ENCODE measurements at places on chromosomes 11 and 22.

DNA sequence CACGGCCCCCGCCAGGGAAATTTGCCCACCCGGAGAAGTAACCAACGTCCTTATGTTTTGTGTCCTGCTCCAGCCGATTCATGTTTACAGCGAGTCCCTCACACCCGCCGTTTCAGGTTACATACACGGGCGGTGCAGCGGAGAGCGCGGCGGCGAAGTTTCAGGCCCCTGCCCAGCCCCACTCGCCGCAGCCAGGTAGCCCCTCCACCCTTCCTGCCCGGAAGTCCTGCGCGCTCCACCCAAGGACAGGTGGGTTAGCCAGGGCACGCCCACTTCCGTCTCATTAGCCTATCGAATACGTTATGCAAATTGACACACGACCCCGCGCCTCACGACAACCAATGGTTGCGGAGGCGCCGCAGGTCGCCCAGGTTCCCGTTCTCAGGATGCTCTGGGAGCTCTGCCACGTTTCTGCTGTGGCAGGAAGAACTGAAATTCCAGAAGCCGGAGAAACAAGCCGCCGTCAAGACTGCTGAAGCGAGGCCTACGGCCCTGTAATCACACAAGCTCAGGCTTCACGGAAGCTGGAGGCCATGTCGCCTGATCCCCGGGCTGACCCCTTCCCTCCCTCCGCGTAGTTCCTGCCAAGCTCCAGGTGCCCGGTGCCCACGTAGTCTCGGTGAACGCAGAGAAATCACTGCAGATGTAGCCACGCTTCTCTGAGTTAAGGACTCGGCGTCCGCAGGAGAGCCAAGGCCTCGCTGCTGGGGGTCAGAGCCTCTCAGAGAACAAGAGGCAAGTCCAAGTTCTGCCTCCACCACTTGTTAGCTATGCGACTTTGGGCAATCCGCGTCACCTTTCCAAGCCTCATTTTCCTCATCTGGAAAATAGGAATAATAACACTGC lies 22.4 kb upstream of the MYH9 start:
- no peak for DNase-seq

DNA sequence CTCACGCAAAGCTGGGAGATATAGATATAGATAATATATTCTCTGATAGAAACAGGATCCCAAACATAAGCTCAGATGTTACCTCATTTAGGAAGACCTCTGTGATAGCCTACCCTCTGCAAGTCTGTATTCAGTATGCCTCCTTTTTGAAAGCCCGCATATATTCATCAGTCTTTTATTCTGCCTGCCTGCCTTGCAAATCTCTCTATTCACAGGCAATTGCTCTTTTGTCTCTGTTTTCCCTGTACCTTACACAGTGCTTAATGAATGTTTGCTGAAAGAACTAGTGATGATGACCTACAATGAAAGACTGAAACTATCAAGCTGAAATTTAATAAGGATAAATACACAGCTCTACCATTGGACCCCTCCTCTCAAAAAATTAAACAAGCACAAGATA lies 18.4 kb downstream of the DEUP1 start:
- no peak for DNase-seq

GRCh38 chr11:44017443-44018126 lies 30.2 kb upstream of the ACCSL start:
- DNase-seq: no peak

- DNase-seq: no peak
These were observed 85.0 kb downstream of the CD44 start for GRCh38 chr11:35223991-35224390.

DNA sequence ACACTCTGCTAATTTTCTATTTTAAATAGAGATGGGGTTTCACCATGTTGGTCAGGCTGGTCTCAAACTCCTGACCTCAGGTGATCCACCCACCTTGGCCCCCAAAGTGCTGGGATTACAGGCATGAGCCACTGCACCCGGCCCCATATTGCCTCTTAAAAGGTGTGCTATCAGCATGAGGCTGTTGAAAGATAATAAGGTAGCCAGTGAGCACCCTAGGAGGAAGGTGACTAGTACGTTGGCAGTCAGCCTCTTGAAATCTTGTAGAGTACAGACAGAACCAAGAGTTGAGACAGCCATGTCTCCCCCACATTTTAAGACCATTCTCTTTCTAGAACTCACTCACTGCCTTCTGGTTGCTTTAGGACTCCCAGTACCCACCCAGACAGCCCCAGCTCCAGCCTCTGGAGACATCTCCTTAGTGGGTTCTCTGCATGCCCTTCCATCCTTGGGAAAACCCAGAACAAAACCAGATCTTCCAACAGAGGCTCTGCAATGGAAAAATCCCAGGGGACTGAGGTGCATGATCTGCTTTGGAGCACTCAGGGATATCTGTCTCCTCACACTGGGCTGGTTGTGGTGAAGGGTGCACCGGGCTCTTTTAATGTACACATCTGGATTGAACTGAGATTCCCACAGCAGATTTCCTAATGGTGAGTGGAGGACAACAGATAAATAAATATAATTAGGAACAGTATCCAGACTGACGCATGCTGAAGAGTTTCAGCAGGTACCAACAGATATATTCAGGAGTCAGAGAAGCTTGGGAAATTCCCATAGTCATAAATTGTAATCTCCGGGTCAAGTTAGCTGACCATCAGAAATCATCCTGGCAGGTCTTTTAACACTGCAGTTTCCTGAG lies 49.4 kb downstream of the LRRC74B start:
- no peak for DNase-seq

DNA sequence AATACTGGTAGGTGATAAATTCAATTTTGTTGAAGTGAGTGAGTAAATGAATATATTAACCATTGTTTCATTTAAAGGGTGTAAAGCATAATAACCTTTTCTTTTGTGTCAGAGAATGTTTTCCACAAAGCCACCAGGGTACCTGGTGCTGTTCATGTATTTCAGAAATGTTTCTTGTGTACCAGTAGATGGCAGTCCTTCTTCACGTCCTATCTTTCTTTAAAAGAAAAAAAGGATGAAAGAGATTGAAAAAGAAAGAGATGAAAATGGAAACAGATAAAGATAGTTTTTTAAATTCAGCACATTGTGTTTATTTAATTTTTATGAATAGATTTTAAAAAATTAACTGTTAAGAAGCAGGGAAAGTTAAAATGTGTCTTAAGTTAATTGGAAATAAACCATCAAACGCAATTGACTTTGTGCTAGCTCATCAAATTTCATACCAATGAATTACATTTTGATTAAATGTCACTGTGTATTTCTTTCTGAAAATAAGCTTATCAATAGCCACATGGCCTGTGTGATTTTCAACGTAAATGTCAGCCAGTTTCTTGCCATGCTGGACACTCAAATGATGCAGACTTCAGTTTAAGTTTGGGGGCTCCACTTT lies 65.5 kb upstream of the CHORDC1 start:
- no peak for DNase-seq

- DNase-seq: no peak
These were observed 54.2 kb downstream of the GRAMD4 start for GRCh38 chr22:46674367-46674781.

DNA sequence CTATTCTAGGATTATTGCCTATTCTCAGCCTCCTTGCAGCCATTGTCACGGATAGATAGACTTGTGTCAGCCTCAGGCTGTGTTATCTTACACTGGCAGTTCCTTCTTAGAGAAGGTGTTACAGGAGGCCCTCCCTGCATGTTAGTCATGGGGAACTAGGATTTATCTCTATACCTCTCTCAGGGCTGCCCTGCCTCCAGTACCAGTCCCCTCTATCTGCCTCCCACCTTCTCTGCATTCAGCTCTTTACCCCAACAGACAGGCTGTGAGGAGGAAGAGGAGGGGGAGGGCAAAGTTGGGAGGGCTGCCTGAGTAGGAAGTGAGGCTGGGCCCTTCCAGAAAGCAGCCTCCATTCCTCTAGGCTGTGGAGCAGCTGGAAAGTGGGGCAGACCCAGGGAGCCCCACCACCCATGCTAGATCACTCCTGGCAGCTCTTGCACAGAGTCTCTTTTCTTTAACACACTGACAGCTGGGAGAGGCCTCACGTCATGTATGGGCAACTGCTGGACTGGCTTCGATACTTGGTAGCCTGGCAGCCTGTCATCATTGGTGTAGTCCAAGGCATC lies 2.9 kb upstream of the IL18BP start:
- DNase-seq: no peak

DNA sequence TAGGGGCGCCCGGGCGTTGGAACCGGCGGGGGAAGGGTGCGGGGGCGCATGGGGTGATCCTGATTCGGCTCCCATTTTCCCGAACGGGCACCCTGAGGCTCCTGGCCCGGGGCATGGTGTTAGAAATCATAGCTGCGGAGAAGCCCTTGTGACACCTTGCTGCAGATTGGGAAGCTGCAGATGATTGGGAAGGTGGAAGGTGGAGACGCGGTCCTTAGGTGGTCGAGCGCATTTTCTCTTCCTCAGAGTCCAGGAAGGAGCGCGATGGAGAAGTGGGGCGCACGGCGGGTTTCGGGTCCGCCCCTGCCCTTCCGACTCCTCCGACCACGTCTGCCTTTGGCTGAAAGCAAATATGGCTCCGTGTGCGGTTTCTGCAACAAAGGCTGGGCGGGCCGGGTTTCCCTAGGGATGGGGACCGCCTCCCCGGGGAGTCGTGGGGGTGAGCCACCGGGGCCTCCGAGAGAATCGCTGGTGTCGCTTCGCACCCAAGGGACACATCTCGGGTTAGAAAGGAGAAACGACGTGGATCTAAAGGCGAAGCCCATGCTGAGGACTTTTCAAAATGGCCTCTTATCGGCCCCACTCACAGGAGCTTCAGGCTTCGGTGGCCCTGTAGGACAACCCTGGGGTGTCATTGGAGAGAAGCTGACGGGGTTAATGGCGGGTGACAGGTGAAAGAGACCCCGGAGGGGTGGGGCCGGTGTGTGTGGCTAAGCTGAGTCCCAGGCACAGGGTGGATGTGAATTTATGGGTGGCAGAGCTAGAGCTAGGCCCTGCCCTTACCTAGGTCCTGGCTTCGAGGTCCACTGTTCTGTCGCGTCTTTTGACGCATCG lies 707 bp upstream of the FTH1 start:
- DNase-seq: no peak

- no peak for DNase-seq
These were observed 44.5 kb downstream of the ME3 start for GRCh38 chr11:86627776-86628455.

- no peak for DNase-seq
These were observed 49.7 kb downstream of the RPL27A start for GRCh38 chr11:8732324-8732670.

DNA sequence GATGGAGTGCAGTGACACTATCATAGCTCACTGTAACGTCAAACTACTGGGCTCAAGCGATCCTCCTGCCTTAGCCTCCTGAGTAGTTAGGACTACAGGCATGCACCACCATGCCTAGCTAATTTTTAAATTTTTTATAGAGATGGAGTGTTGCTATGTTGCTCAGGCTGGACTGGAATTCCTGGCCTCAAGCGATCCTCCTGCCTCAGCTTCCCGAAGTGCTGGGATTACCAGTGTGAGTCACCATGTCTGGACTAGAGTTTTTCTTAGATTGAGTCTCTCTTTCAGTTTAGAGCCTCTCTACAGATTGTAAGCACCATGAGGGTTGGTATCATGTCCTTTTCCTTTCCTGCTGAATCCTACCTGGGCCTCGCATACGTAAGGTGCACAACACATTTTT lies 57.3 kb upstream of the ALKBH3 start:
- DNase-seq: no peak

DNA sequence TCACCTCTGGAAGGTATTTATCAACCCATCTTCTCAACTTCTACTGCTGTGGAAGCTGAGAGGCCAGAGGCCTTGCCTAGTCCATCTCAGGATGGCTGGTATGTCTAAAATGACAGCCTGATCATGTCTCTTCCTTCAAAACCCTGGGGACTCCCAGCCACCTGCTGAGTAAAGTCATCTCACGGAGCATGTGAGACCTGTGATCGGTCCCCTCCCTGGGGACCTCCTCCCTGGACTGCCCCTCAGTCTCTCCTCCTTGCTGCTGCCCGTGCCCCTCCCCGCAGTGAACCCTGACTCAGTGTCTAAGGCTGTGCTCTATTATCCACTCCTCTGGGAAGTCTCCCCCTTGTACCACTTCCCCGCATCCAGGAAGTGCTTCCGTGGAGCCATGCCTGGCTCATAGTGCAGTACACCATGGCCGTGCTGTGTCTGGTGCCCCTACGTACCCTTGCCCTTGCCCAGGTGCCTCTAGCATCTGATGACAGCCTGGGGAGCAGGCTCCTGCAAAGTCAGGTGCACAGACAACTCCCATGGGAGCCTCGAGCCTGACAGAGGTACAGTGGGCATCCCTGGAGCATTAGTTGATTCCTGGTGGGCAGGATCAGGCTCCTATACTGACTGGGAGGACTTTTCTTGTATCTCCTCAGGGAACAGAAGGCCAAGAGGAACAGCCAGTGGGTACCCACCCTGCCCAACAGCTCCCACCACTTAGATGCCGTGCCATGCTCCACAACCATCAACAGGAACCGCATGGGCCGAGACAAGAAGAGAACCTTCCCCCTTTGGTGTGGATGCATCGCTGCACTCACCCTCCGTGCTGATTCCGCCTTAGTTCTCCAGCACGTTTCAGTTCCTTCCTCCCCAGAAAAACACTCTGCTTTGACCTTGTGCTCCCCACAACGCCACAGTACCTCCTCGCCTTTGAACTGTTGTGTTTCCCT lies 13.8 kb downstream of the SMARCB1 start:
- DNase-seq: no peak

- DNase-seq: no peak
These were observed 123.7 kb downstream of the GRIK4 start for GRCh38 chr11:120635136-120635810.

- no peak for DNase-seq
These were observed 8.3 kb upstream of the DLAT start for GRCh38 chr11:112016765-112017376.

GRCh38 chr11:68528630-68529029 lies 68.1 kb downstream of the PPP6R3 start:
- DNase-seq: no peak

DNA sequence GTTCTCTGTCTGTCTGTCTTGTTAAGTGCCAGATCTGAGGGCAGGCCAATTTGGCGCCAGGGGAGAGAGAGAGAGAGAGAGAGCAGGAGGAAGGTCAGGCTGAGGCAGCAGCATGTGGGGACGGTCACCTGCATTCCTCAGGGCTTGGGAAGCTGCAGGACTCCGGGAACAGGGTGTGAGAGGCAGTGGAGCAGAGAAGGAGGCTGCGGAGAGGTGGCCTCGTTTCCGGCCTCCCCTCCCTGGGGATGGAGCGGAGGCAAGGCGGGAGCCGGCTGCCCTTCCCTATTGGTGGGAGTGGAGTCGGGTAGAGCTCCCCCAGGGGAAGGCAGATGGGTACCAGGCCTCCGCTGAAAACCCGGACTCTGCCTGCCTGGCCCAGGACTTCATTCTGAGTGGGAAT lies 9.7 kb downstream of the CLMP start:
- no peak for DNase-seq

All from brain pericyte (primary cell).